Cardiac muscle cell (in vitro differentiated cells and primary cell): ENCODE measurements at places on chromosomes 5 and 9.
A peak's percentile ranks its signal among the peaks of the same experiment; 100 is the strongest.

- no peak for DNase-seq
Observed at GRCh38 chr9:79384501-79384900, 187.3 kb upstream of the TLE4 start.

GRCh38 chr5:168669668-168670378 lies 90.7 kb upstream of the PANK3 start:
- DNase-seq: no peak

GRCh38 chr9:98226516-98226915 lies 28.9 kb downstream of the TBC1D2 start:
- DNase-seq: no peak

GRCh38 chr9:12643686-12644085 lies 49.5 kb upstream of the TYRP1 start:
- no peak for DNase-seq

DNA sequence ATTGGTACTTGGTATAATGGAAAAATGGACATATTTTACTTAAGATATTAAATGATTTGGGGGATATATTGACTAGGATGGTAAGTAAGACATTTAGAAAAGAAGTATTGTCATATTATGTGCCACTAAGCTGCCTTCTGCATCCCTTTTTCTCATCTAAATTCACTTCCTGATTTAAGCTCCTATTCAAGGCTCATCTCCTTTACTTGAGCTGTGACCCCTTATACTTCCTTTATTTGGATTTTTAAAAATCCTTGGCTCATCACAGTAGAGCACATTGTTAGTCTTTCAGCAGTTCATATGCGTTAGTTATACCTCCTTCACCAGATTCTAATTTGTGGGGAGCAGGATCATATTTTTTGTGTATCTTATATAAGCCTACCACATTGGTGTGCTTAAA lies 6.6 kb downstream of the COMMD10 start:
- no peak for DNase-seq

DNA sequence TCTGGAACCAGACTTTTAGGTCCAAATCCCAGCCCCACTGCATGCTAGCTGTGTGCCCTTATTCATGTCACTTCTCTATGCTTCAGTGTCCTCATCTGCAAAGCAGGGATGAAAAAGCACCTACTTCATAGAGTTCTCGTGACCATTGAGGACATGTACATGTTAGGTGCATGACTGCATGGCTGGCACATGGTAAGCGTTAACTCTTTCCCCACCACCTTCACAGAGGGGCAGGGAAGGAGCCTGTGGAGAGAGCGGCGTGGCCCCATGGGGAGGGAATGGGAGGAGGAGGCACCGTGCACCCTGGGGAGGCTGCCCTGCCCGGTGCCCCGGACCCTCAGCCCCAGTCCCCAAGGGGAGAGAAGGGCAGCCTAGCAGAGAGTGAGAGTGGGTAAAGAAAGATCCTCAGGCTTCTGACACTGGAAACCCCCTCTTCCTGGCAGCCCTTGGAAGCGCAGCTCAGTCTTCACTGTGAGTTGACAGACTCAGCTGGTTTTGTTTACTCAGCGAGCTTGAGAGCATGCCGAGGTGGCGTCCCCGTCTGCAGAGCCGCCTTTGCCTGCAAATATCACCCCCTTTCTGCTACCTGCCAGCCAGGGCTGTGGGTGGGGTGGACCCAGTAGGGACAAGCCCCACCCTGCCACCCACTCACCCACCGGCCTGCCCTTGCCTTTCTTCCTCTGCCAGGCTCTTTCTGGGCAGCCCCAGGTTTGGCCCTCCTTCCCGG lies 10.6 kb upstream of the ANGPTL2 start:
- DNase-seq: peak; percentile 29

- no peak for DNase-seq
Observed at GRCh38 chr5:38827525-38827924, 18.3 kb upstream of the OSMR start.

GRCh38 chr5:82613891-82614290 lies 335.7 kb upstream of the RPS23 start:
- DNase-seq: no peak

DNA sequence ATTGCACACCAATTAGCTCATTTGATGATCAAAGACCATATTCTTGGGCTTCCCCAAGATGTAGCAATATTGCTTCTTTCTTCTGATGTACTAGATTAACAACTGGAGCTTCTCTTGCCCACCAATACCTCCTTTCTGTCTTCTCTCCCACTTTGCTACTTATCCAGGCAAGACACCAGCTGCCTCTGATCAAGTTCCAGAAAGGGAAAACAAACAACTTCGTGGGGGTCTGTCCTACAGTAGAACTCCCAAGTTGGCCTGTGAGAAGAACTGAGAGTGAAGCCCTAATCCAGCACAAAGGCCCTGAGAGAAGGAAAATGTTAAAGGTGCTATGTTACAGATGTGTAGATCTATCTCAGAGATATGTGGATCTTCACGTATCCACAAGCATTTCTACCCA lies 44.9 kb downstream of the ADAMTS12 start:
- DNase-seq: peak; percentile 36

- no peak for DNase-seq
Observed at GRCh38 chr5:87246061-87246460, 21.6 kb upstream of the RASA1 start.

DNA sequence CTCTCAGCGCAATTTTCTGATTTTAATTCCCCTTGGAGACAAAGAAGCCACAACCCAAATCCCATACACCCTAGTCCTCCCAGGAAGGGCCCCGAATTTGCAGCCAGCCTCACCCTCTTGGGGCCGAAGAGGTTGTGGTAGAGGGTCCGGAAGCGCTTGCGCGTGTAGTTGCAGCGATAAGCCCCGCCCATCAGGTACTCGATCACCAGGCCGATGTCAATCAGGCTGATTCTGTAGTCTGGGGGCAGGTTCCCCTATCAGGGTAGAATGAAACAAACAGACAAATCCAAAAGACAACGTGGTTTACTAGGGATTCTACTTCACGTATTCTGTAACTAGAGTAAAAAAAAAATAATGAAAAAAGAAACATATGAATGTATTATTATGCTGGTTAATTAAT lies 210.6 kb upstream of the KLF9 start:
- no peak for DNase-seq

DNA sequence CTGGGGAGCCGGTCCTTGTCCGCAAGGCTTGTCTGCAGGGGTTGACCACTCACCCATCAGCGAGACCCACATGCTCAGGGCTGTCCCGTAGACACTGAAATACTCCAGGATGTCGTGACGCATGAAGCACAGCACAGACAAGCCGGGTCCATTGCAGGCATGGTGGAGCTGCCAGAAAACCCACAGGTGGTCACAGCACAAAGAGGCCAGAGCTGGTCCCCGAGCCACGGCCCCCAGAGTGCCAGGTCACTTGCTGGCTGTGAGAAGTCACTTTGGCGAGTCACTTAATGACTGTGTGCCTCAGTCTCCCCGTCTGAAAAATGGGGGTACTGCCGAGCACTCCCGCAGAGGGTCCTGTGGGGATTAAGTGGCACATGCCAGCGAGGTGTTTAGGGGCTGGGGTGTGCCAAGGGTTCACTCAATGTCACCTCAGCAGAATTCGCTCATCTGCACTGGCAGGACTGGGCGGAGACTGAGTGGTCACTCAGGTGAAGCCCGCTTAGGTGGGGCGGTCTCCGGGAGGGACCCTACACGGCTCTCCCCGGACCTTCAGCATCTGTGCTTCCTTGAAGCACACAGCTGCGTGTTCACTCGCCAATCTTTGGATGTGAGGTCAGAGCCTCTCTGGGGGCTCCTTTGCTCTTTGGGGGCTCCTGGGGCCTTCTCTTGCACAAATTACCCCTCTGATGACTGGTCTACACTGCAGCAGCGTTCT lies 4.5 kb downstream of the MYMK start:
- DNase-seq: no peak

DNA sequence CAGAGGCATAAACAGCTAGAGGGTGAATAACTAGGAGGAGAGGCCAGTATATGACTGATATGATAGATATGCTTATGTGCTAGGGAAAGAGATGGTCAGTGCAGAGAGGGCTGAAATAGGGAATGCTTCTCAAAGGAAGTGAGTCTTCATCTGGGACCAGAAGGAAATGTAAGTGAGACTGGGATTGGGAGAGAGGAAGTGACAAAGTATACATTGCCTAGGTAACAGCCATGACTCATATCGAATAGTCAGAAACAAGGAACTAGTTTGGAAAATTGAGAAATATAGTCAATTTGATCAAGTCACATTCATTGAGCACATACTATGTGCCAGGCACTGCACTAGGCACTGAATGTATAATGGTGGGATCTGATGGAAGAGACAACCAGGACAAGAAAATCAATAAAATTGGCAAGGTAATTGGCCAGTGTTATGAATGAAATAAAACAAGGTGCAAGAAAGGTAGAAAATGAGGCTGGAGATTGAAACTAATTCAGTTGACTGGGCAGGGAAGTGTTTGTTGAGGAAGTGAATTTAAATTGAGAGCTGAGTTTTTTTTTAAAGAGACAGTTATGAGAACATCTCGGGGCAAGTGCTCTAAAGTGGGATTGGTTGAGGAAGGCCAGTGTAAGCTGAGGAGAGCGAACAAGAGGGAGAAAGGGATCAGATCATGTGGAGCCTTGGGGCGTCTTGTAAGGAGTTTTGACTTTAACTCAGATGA lies 4.3 kb downstream of the ERAP2 start:
- DNase-seq: peak; percentile 48

DNA sequence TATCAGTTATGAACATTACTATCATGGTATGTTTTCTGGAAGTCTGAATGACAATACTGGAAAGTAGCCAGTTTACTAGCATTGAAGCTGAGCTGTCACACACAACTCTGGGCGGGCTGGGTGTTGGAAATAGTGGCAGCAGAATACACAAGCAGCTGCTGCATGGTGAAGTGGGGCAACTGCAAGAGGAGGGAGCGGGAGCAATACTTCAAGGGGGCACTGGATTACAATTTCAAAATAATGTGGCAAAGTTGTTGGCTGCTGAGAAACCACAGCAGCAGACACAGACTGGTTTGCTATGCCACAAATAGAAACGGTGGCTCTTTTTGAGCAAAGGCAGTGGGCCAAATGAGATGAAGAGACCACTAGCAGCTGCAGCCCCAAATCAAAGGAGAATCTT lies 350.2 kb downstream of the KIAA0825 start:
- no peak for DNase-seq

- no peak for DNase-seq
Observed at GRCh38 chr9:16681652-16681987, 188.8 kb downstream of the BNC2 start.

DNA sequence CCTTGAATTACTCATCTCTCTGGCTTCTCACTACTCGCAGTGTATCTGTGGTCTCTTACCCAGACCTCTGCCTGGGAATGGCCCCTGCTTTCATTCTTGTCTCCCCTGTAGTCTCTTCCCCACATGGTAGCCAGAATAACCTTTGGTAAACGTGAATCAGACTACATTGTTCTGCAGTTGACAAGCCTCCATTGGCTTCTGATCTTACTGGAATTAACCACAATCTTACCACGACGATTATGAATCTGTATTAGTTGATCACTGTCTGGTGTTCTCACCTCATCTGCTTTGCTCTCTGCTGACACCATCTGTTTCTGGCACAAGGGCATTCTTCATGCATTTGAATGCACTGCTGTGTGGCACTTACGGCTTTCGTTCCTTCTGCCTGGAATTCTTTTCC lies 781.2 kb downstream of the MTRR start:
- DNase-seq: no peak

GRCh38 chr9:89661956-89662717 lies 57.3 kb downstream of the GADD45G start:
- DNase-seq: peak; percentile 98

DNA sequence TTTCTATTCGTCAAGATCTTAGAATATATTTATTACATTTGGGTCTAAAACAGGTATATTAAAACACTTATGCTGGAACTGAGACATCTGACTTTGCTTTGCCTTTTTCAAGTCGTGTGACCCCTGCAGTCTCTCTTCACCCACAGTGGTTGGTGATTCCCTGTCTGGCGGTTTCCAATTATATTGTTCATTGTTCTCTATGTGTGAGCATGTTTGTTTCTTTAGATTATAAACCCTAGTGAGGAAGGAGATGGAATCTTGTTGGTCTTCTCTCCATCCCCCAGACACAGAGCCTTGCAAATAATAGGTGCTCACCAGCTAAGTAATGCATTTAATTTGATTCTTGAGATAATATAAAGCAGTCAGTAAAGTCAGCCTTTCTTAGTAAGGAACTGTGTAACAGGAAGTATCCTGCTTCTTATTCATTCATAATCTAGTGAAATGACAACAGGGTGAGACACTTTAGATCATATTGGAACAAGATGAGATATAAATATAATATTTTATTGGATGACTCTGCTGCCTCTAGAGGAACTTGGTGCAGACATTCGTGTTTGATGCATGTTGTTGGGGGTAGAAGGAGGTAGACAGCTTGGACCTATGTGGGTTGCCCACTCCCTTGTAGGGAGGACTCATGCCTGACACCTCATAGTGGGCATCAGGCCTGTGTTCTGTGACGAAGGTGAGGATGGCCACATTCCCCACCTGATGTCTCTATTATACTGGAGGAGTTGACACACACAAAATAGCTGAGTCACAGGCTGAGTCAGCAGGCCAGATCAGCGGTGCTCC lies 88.1 kb downstream of the FGF1 start:
- DNase-seq: peak; percentile 70

DNA sequence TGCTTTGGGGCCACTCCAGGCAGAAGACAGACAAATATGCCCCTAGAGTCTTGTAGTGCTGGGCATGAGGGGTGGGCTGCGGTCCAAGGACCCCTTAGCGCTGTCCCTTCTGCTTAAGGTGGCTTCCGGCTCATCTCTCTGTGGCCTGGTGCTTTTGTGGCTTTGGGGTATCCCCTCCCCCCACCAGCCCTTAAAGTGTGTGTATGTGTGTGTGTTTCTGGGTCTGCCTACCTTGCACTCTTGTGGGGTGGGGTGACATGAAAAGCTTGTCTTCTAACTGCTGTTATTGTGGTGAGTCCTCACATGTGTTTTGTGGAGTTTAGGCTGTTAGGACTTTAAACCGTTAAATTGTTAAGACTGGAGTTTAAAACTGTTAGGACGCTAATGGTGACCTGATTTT lies 23.6 kb downstream of the MARCHF6 start:
- DNase-seq: no peak
